ENCODE measurements at places on chromosomes 7 and 10. TPM values are rescaled to one million over a fixed set of nuclear protein-coding genes. Genes with fewer than 3 reads are reported as not detected.

Gene NUDCD3
- total RNA-seq, result 68.9 TPM

Gene HMX2
- not detected for total RNA-seq

Gene CHAT
- total RNA-seq, result not detected

- no peak for ATAC-seq
Observed at GRCh38 chr7:136496551-136496950, 371.9 kb upstream of the CHRM2 start.

GRCh38 chr7:24863626-24864025 lies 106.4 kb upstream of the GSDME start:
- no peak for ATAC-seq

DNA sequence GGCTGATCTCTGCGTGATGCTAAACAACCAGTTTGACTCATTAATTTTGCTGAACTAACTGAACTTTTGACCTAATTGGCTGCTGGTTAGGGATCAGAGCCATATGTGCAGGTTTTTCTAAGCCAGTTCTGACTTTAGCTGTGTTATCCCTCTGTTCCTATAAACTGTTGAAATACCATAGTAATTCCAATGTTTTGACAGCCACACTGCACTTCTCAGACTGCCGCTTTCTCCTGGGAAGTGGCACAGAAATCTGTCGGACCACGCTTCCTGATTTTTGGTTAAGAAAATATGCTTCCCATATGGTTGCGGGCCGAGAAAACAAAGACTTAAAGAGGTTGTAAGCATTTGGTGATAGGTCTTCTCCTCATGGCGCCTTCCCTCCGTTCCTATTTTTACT lies 42.3 kb downstream of the TBXAS1 start:
- peak; percentile 28 for ATAC-seq

Gene RET
- 0.20 TPM for total RNA-seq

- ATAC-seq, result no peak
Observed at GRCh38 chr7:39621784-39622411, 1.5 kb upstream of the RALA start.

Gene TAS2R41
- total RNA-seq, result not detected

- no peak for ATAC-seq
Observed at GRCh38 chr10:61986788-61987492, 85.4 kb downstream of the ARID5B start.

GRCh38 chr7:68998136-68998535 lies 600.1 kb upstream of the AUTS2 start:
- no peak for ATAC-seq

Gene PDE6C
- not detected for total RNA-seq

Gene PIP
- total RNA-seq, result 0.56 TPM

DNA sequence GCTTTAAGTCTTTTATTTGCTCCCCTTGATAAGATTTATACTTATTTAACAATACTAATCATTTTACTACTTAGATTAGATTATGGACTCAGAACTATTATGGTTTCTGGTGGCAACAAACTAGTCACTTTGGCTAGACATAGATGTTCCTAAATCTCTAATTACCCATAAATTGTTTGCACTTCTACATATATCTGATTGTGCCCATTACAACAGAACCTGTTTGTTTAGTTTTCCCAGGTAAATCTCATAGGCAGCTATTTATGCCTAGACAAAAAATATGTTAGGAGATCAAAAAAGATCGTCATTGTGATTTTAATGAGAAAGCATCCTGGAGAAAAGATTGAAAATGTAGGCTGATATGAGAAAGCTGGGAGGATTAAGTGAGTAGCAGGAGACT lies 14.4 kb downstream of the UBN2 start:
- ATAC-seq, result no peak

Measured in esophagus mucosa (tissue), 1 donor.